ENCODE measurements at places on chromosomes 2 and 18.

GRCh38 chr2:24452502-24452885 lies 38.6 kb upstream of the NCOA1 start:
- no peak for DNase-seq

GRCh38 chr2:188307850-188308283 lies 16.2 kb downstream of the GULP1 start:
- no peak for DNase-seq

DNA sequence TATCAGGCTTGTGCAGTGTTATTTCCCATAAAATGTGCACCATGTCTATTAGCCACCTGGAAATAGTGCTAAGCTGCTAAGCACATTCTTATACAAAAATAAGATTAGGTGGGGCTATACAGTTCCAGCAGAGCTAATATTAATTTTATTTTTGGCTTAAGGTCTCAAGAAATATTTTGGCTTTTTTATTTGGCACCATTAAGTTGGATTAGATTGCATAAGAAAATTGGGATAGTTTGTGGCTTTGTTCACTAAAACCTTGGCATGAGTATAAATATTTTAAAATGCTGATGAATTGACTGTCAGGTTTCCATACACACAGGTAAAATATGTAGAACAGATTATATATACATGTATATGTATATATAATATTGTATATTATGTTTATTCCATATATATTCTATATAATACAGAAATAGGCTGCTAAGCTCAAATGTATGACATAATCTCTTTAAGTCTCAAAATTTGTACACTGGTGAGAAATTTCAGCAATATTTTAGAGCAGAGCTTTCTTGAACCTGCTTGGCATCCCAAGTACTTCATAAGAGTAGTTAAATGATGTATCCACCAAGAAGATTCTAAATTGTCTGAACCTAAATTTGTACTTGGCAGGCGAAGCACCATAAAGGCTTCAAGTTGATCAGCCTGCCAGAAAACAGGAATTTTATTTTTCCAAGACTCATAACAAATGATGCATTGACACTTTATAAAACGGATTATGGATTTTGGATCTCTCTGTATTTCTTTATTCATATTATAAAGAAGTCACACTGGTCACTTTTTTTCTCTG lies 32.6 kb downstream of the CCDC102B start:
- DNase-seq: no peak

GRCh38 chr2:151520976-151521375 lies 111.3 kb downstream of the RIF1 start:
- no peak for DNase-seq

GRCh38 chr2:215619989-215620388 lies 184.1 kb upstream of the FN1 start:
- DNase-seq: no peak

- no peak for DNase-seq
These were observed 316.5 kb downstream of the CYP26B1 start for GRCh38 chr2:71831193-71831577.

DNA sequence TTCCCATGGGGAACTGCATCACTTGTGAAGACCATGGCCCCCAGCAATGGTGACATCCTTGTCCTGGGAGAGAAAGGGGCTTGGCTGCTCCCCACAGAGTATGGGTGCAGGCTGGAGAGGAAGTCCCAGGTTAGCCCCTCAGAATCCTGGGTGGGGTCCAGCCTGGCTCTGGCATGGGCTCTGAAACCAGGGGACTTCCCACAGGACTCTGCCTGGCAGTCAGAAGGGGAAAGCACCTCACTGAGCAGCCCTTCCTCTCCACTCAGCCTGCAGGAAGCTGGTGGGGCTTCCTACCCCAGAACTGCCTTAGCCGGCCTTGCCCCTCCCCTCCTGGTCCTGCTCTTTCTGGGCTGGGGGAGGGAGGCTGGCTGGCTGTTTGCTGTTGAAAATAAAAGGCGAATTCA lies 3.7 kb downstream of the NEURL3 start:
- DNase-seq: peak; percentile 26

DNA sequence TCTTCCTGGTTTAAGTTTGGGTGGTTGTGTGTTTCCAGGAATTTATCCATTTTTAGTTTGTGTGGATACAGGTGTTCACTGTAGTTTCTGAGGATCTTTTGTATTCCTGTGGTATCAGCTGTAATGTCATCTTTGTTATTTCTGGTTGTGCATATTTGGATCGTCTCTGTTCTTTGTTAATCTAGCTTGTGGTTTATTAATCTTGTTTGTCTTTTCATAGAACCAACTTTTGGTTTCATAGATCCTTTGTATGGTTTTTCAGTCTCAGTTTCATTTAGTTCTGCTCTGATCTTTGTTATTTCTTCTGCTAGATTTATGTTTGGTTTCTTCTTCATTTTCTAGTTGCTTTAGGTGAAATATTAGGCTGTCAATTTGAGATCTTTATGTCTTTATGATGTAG lies 202.4 kb upstream of the ZSWIM2 start:
- no peak for DNase-seq

DNA sequence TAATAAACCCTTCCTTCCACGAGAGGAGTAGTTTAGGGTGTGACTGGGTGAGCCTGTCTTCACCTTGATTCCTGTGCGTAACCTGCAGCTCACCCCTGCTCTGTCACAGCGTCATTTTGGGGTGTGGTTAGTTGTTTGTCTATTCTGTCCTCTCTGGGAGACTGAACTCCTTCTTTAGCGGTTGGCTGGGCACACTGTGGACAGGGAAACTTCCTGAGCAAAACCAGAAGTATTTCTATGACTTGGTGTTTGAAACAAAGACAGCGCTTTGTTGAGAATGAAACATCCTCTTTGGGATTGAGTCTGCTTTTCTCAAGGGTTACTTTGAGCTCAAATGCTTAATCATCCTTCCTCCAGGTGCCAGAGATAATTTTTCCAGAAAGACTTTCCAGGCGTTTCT lies 270.7 kb downstream of the HRH4 start:
- DNase-seq: no peak

DNA sequence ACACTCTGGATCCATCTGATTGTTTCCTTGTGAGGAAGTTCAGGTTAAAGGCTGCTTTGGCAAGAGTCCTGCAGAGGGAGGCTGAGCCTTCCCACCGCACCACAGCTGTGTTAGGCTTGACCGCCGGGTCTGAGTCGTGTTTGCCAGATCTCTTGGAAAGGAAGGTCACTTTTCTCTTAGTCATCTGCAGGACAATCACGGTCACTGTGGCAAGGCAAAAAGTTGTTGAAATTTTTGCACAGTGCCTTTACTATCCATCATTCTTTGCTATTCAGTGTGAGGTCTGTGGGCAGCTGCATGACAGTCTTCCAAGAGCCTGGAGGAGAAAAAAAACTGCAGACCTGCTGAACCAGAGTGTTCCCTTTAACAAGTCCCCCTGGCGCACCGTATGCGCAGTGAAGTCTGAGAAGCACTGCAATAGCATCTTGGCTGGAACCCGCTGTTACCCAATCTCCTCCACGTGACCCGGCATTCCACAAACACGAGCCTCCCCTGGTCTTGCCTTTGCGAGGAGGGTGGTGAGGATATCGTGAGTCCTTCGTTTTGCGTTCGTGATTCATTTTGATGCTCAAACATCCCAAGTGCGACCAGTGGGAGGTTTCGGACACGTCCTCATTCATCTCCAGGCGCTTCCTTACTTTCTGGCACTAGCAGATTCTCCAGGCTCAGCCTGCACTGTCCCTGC lies 23.0 kb downstream of the BIN1 start:
- DNase-seq: no peak

DNA sequence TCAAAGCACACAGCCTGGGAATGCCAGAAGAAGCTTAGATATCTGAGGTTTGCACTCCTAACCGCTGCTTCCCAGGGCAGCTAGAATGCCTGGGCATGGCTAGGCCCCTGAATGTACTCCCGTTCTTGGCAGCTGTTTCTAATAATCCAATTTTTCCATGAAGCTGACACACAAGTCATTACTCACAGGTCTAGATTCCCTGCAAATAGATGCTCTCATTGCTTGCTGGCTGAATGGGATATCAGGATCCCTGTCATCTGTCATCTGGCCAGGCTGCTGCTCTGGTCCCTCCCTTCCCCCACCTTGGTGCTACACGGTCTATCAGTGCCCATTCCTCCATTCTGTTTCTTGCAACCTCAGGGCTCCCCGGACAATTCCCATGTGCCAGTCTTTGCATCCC lies 40.7 kb upstream of the TEX51 start:
- no peak for DNase-seq

- no peak for DNase-seq
These were observed 149.9 kb downstream of the ZNF236 start for GRCh38 chr18:76972241-76972640.

DNA sequence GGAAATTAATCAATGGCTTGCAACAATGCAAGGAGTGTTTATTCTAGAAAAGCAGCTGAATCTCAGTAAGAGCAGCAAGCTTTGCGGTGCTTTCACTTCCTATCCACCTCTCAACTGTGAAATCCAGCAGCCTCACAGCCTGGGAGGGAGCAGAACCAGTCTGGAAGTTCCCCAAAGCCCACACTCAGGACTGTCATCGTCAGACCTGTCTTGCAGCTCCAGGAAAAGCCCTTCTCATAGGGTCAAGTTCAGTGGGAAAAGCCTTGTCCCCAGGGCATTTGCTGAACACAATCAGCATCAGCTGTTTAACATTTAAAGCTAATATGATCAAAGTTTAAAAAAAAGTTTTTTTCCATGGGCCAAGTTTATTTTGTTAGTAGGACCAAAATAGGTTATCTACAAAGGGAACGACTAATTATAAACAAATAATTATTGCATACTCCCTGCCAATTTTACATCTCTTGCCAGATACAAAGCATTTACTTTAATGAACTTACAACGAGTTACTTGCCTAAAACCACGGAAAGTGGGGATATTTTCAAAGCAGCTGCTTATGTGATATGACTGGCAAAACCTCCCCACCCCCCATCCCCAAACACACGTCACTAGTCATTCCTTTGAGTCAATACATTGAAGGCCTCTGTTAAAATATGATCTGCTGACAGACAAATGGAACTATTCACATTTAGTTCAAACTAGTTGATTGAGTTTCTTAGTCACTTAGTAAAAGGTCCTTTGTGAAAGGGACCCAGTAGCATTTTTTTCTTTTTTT lies 36.8 kb downstream of the PARD6G start:
- DNase-seq: no peak

All from CD4-positive, alpha-beta T cell treated with Interleukin-17A for 4 hours (primary cell).